ENCODE measurements at places on chromosomes 16 and 17.

DNA sequence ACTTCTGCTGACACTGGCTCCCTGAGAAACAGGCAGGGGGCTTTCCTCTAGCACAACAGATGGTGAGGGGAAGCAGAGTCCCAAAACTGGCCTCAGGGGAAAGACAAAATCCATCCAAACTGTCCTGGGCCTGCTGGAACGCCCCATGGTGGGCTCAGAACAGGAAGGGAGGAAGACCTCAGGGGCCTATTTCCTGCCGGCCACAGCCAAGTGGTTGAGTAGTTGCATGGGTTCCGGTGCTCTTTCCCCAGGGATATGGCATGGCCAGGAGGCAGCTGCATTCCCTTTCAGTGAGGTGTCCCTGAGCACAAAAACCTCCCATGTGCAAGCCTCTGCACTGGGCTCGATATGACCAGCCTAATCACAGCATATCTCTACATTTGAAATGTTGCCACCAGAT is 303.0 kb upstream of the IRX5 start:
- no peak for DNase-seq

DNA sequence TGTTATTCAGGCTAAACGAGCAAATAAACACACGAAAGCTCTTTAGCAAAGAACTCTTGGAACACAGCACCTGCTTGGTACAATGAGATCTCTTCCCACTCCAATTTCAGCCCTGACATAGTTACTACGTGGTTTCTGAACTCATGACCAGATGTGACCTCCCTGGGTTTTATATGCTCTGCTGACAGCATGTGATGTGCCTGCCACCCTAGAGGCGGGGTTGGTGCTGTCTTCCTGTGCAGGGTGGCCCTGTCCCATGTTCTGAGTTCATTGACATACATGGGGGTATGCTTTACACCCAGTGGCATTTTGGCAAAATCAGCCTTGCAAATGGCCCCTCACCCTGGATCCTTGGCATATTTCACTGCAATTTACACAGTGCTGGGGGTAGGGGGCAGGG is 475.3 kb upstream of the ZFHX3 start:
- no peak for DNase-seq

DNA sequence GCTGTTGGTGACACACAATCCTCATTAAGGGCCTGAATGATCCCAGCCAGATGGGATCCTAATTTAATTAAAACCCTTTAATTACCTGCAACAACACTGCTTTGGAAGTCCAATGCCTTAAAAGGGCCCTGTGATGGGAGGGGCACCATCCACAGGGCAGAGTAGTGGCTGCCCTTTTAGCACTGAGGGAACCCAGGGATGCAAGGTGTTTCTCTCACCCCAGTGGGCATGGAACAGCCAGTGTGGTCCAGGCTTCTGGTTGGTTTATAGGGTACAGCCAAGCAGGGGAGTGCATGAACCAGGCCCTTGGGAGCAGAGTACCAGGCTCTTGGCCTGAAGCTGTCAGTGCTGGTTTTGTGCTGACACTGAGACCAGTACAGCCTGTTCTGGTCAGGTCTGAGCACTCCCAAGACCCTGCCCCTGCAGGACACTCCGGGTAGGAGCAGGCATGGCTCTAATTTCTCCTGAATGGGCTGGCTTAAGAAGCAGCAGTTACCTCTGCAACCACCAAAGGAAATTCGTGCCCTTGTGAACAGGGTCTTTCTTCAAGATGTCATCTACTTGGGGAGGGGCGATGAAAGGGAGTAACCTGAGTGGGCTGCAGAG is 9.9 kb downstream of the NXPH3 start:
- no peak for DNase-seq

DNA sequence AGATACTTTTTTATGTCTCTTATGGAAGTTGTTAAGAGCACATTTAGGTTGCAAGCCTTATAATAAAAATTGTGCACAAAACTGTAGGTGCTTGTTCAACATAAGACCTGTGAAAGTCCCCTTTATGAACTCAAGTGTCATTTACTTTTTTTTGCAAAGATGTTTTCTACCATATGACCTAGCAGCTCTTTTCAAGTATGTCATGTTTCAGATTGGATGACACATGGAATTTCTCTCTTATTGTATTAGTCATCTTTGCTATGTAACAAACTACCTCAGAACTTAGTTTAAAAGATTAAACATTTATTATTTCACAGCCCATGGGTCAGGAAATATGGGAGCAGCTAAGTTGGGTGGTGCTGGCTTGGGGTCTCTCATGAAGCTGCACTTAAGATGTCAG is 57.9 kb downstream of the PHKB start:
- DNase-seq: no peak

GRCh38 chr16:17457513-17457912 is 13.2 kb downstream of the XYLT1 start:
- no peak for DNase-seq

GRCh38 chr17:17165666-17166308 is 40.3 kb downstream of the PLD6 start:
- no peak for DNase-seq

DNA sequence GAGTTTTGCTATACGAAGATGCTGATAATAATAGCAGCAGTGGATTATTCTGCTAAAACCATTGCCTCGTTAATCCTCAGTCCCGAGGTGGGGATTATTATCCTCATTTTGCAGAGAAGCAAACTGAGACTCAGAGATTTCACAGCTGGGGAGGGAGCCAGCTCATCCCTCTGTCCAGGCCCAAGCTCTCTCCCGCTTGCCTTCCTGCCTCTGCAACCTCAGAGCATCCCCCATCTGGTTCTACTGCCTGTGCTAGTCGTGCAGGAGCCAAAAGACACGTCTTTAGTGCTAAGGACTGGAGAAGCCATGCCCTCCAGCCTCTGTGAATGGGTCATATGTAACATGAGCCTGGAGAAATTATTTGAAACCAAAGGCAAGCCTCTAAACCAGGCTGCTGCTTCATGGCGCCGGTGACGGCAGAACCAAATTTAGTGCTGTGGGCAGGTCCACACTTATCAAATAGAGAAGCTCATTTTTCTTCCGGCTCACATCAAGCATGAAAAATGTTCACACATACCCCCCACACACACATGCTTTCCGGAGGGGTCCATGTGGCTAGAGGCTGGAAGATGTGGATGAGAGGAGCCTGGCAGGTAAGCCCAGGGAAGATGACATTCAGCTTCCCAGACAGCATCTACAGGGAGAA is 13.5 kb downstream of the MAPT start:
- DNase-seq: no peak

DNA sequence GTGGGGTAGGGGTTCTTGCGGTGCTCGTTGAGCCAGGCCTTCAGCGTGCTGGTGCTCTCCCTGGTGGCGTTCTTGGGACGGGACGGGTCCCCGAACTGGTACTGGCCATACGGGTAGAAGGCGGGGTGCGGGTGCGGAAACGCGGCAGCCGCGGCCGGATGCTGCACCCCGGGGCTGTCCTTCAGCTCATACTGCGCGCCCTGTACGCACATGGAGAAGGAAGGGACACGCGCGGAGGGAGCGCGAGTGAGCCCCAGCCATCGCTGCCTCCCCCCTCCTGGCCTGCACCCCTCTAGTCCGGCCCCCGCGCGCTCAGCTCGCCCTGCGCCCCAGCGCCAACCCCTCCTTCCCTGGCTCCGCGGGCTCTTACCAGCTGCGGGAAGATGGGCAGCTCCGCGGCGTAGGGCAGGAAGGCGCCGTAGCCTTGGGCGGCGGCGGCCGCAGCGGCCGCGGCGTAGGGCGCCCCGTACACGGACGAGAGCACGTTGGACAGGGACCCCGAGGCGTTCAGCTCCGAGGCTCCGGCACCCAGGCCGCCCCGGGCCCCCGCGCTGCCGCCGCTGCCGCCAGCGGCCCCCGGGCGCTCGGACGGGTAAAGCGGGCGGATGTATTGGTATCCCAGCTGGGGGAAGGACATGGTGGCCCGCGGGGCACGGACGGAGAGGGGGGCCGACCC is 1.0 kb downstream of the IRX3 start:
- DNase-seq: no peak

- no peak for DNase-seq
These were observed 76.3 kb downstream of the GAS7 start for GRCh38 chr17:10121971-10122707.

- DNase-seq: no peak
These were observed 10.8 kb downstream of the CASKIN2 start for GRCh38 chr17:75504347-75505151.
